ENCODE measurements at places on chromosomes 5 and 9.

GRCh38 chr9:34771007-34771406 lies 61.1 kb upstream of the CCL21 start:
- DNase-seq: no peak

DNA sequence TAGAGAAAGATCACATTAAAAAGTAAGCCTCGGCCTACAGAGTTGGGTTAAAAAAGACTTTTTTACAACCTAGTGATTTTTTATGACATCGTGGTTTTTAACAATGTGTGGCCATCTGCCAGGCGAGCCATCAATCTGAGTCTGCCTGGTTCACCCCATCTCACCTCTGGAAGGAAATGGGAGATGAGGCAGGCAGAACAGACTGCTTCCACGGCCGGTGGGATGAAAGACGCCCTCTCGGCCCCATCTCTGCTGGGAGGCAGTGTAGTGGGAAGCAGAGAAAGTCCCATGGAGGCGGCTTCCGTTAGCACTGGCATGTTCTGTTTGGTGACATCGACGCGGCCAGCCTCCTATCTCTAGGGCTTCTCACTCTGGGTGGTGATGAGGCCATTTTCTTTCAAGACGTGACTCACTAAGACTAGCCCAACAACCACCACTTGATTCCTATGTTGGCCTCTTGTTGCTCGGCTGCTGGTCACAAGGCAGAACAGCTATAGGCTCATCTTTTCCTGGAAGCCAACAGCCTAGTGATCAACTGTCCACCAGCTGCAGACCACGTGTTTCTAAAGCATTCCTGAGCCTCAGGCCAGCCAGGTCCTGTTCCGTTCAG lies 132.4 kb upstream of the OTULINL start:
- no peak for DNase-seq

DNA sequence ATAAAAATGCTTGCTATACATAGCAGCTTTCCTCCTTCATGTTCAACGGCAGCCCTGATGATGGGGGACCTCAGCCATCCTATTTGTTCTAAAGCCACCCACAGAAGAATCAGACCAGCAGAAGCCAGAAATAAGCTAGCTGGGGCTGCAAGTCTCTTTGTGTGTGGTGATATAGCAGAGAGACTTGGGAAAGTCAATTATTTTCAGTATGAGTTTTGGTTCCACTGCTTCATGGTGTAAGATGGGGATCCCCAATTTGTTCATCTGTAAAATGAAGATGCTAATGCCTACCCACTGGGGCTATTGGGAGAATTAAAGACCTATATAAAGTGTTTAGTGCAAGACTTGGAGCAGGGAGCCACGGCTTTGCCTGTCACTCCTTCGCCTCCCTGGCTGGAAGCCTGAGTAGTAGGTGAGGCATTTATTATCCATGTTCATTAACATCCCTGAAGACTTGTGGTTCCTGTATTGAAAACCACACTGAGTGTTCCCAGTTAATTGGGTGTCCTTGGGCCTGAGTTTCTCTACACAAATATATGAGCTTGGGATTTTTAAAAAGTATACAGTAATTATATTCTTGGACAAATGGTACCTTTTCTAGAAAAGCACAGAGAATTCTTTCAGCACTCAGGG lies 210.1 kb upstream of the SLC24A2 start:
- no peak for DNase-seq

GRCh38 chr5:125056671-125057485 lies 310.4 kb upstream of the ZNF608 start:
- DNase-seq: no peak

DNA sequence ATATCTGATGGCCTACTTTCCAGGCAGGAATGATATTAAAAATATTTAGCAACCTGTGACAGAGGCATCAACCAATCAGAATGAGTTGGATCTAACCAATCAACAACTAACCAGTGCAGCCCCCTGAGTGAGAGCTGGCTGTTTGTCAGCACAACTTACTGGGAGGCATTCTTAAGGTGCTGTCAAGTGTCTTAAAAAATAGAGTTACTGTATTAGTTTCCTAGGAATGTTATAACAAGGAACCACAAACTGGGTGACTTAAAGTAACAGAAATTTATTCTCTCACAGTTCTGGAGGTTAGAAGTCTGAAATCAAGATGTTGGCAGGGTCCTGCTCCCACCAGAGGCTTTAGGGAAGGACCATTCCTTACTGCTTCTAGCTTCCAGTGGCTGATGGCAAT lies 85.2 kb downstream of the ATG10 start:
- DNase-seq: no peak

GRCh38 chr9:20693068-20693467 lies 9.0 kb downstream of the FOCAD start:
- no peak for DNase-seq

DNA sequence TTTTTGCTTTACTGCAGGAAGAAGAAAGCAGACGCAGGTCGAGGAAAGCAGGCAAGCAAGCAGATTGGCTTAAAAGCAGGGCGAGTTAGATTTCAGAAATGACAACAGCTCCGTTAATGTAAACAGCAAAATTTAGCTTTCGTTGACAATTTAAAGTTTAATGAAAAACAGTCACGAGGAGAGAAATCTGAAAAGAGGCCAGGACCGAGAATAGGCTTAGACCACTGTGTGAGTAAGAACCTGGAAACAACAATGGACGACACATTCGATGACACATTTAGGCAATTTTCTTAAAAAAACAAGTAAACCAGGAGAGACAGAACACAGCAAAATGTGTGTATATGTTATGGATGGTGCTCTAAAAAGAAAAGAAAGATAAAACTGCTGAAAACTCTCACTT lies 155.3 kb downstream of the ISOC1 start:
- DNase-seq: no peak

DNA sequence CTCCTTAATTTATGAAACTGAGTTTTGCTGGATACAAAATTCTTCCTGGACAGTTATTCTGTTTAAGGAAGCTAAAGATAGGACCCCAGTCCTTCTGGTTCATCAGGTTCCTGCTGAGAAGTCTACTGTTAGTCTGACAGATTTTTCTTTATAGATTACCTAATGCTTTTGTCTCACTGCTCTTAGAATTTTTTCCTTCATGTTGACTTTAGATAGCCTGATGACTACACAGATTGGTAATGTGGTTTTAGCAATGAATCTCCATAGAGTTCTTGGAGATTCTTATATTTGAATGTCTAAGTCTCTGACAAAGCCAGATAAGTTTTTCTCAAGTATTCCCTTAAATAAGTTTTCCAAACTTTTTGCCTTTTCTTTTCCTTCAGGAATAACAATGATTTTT lies 419.7 kb downstream of the CDH10 start:
- DNase-seq: no peak

GRCh38 chr5:113265190-113265589 lies 169.6 kb downstream of the TSSK1B start:
- DNase-seq: no peak

- DNase-seq: no peak
Observed at GRCh38 chr9:85290019-85290418, 451.7 kb downstream of the AGTPBP1 start.

GRCh38 chr5:132281856-132282614 lies 12.2 kb upstream of the SLC22A4 start:
- DNase-seq: no peak

DNA sequence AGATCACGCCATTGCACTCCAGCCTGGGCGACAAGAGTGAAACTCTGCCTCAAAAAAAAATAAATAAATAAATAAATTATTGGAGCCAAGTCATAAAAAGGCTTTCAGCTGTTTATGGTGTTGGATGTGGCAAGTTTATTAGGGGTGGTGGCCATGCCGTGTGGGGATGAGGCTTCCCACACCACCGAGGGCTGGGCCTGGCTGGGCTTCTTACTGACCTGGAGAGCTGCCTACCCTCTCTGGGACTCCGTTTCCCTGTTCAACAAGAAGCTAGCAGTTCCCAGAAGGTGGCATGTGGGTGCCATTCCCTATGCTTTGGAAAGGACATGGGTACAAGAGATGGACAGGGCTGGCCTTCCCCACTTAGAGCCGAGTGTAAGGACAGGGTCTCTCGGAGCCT lies 22.6 kb downstream of the GPRIN1 start:
- no peak for DNase-seq

DNA sequence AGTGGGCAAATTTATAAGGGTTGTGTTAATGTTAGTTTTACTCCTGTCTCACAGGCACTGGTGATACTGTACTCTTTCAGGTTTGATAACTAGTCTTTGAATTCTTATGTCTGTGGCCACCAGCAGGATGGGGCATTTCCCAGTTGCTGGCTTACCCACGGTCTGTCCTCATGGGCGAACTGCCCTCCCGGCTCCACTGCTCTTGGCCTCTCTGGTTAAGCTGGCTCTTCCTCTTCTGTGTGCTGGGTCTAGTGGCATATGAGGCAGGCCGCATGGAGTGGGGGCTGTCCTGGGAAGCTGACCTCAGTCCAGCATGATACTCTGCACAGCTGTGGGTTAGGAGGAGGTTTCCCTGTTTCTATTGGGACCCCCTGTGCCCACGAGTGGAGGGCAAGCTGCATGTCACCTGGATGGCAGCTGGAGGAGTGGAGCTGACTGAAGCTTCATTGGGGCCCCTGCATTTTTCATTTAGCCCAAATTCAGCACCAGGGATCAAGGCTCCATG lies 19.5 kb downstream of the PHF2 start:
- DNase-seq: no peak

- DNase-seq: no peak
Observed at GRCh38 chr9:92468206-92468605, 14.1 kb downstream of the ASPN start.

DNA sequence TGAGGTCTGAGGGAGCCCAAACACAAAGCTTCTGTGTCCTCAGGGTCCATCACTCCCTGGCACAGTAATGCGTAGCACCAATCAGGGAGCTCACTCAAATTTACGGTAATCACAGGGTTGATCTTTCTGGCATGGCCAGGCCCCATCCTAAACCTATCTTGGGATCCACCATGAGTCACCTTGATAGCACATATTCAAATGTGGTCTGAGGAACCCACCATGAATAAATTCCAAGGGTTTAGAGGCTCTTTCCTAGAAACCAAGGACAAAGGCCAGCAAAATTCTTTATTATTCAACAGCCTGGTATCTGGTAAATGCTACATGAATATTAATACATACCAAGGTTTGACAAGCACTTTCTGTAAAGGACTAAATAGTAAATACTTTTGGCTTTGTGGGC lies 254.5 kb downstream of the TLR4 start:
- DNase-seq: no peak

GRCh38 chr5:150075806-150076205 lies 10.5 kb downstream of the CSF1R start:
- DNase-seq: no peak

GRCh38 chr5:9376363-9377117 lies 169.3 kb downstream of the SEMA5A start:
- no peak for DNase-seq

DNA sequence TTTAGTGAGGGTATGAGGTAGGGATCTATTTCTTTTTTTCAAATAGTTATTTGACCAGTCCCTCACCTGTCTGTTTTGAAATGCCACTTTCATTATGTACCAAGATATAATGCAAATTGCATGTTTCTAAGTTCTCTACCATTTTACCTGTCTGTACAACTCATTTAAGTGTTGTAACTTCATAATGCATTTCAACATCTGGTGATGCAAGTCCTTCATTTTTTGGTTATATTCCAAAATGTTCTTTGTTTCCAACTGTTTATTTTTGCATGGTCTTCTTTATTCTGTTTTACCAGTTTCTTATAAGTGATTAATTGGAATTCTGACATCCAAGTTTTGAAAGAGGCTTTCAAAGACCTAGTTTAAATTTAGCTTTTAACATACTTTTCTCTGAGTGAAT lies 26.8 kb downstream of the TDRD7 start:
- DNase-seq: no peak

DNA sequence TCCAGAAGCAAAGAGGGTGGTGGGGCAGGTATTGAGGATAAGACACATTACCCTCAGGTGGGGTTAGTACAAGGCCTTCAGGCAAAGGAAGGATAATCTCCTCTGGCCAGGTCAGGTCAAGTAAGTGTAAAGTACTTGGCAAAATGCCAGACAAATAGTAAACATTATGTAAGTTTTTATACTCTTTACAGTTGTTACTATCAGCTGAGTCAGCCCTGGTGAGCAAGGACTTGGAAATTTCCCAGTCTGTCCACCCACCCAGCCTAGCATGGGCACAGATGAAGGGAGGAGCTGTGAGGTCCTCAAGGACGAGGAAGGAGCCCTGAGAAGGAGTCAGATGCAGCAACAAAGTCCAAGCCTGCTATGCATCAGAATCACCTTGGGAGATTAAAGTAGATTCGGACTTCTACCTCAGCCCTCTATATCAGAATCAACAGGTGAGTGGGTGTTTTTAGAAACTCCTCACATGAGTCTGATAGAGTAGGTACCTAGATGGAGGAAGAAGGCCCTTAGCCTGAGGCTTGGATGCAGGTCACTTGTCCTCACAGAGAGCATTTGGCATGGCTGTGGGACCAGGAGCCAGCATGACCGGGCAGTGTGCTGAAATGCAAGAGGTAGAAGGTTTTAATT lies 50.2 kb upstream of the BARX1 start:
- DNase-seq: no peak

- peak; percentile 79 for DNase-seq
Observed at GRCh38 chr9:94805585-94805984, 79.1 kb downstream of the AOPEP start.

- DNase-seq: no peak
Observed at GRCh38 chr9:85249313-85249621, 492.5 kb downstream of the AGTPBP1 start.

DNA sequence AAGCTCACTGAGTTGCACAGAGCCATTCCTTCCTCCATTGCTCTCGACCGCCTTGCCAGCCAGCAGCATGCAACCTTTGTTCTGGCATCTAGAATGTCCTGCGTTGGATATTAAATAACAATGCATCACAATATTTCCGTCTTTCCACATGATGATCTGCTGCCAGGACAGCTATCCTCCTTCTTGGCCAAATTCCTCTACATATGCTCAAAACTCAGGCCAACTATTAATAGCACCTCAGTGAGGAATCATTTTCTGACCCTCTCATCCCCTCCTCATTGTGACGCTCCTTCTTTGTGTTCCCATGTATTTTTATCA lies 128.6 kb downstream of the MYO10 start:
- no peak for DNase-seq

GRCh38 chr9:98445576-98445975 lies 190.1 kb upstream of the TBC1D2 start:
- peak; percentile 1 for DNase-seq

DNA sequence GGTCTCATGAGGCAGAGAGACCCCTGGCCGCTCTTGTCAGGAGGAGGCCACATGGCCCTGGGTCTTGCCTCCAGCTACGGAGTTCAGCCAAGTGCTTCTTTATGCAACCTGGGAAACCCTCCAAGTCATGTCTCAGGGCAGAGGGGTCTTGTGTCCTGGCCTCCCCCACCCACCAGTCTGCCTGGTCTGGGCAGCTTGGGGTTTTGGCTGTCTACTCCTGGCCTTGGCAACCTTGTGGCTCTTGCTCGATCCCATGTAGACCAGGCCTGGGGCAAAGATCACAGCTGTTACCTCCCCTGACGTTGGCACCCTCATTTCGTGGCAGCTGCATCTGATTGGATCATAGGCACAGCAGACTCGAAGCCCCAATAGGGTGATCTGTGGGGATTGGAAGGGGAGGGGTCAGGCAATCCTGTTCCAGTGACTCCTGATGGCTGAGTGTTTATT lies 28.4 kb downstream of the JADE2 start:
- DNase-seq: no peak

DNA sequence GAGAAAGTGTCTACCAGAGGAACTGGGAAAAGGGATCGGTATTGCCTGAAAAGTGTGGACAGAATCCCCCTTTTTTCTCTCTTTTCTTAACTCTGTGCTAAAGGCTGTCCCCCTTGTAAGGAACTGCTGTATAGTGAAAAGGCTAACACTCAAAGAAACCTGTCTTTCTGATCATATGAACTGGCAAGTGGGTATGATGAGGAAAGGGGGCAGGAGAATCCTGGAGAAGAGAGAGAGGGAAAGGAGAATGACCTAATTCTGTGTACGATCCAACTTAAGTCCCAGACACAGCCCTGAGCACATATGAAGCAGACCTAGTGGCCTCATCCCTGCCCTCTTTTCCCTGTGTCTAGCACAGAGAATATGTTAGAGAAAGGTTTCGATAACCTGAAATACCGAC lies 967 bp downstream of the ANKRD31 start:
- DNase-seq: no peak
